ENCODE measurements at places on chromosomes 5 and 9.

DNA sequence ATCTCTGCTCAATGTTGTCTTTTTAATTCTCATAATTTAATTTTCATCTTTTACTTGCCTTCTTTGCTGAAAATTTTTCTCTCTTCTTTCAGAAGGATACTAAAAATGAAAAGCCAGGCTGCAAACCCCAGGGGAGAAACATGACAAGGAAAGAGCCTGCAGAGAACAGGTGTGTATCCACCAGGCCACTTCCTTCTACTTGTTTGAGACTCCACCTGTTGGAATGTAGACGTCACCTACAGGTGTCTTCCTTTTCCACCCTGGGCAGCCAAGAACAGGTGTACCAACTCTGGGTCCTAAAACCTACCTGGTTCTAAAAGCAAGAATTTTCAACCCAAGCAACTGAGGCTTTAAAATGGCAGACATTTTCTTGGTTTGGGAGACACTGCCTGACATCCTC lies 166.8 kb downstream of the ATP10B start:
- no peak for DNase-seq

- DNase-seq: no peak
Measured at GRCh38 chr5:129065721-129066120, 28.8 kb upstream of the ISOC1 start.

GRCh38 chr5:150788977-150789376 lies 10.4 kb downstream of the SMIM3 start:
- no peak for DNase-seq

DNA sequence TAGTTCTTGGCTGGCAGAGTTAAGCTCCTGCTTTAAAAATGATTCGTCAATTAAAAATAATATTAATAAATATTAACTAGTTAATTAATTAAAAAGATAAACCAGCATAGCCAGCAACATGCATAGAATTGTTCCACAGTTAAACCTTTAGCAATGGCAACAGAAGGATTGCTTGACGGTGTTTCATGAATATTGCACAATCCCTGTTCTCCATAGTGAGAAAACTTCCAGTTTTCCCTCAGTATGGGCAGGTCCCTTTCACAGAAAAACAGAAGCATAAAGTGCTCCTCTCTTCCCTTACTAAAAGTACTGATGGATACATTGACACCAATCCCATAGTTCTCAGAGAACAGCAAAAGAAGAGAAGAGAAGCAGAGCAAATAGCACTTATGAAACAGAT lies 71.4 kb upstream of the CAST start:
- no peak for DNase-seq

- no peak for DNase-seq
Measured at GRCh38 chr5:148206620-148207019, 3.8 kb downstream of the SPINK6 start.

GRCh38 chr5:91976451-91976850 lies 593.3 kb upstream of the ARRDC3 start:
- no peak for DNase-seq

DNA sequence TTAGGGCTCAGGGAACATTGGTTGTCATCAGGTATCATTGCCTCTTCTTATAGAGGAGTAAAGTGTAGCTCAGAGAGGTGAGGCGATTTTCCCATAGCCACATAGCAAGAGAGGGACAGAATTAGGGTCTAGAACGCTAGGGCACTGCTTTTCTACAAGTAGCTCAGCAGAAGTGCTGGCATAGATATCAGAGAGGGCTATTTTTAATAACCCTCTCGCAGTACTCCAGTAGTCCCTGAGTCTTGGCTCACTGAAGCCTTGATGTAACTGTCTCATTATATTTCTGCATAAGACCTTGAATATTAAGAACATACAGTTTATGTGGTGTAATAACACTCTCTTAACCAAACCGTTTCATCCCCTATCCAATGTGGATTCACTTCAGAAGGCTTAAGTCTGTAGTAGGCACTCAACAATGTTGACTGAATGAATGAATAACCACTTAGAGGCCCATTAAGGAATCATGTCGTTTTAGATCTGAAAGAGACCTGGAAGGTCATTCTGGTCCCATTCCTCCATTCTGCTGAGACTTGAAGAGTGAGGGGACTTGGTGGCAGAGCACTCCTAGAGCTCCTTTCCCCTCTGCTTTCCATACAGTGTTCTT lies 4.7 kb upstream of the FRMPD1 start:
- DNase-seq: no peak

GRCh38 chr5:53019320-53019719 lies 30.2 kb downstream of the ITGA2 start:
- no peak for DNase-seq

DNA sequence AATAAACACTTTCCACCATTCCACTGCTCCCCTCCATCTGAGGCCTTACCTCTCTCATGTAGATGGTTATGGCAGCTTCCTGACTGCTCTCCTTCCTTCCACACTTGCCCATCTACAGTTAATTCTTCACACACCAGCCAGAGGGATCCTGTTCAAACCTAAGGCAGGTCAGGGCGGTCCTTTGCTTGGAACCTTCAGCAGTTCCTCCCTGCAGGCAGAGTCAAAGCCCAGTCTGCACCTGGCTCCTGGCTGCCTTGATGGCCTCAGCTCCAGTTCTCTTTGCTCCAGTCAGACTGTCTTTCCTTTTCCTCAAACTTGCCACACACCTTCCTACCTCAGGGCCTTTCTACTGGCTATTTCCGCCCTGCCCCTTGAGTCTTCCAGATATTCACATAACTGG lies 30.2 kb upstream of the NR3C1 start:
- no peak for DNase-seq

GRCh38 chr5:74632947-74633356 lies 7.6 kb downstream of the ENC1 start:
- DNase-seq: no peak

- DNase-seq: no peak
Measured at GRCh38 chr9:12997009-12997408, 222.2 kb downstream of the LURAP1L start.

GRCh38 chr9:109721001-109721400 lies 59.0 kb upstream of the PALM2AKAP2 start:
- DNase-seq: no peak

- no peak for DNase-seq
Measured at GRCh38 chr5:57662991-57663390, 180.4 kb upstream of the ACTBL2 start.

DNA sequence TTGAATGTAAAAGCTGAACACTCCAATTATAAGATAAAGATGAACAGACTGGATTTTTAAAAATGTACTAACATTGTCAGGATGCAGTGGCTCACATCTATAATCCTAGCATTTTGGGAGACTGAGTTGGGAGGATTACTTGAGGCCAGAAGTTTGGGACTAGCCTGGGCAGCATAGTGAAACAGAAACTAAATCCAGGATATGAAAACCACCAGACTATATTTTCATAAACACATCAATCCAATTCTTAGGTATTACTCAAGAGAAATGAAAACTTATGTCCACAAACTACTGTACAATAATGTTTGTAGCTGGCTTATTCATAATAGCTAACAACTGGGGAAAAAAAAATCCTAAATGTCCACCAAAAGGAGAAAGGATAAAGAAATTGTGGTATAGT lies 26.8 kb upstream of the NAA35 start:
- DNase-seq: no peak
